ENCODE measurements at places on chromosomes 3 and 15.

DNA sequence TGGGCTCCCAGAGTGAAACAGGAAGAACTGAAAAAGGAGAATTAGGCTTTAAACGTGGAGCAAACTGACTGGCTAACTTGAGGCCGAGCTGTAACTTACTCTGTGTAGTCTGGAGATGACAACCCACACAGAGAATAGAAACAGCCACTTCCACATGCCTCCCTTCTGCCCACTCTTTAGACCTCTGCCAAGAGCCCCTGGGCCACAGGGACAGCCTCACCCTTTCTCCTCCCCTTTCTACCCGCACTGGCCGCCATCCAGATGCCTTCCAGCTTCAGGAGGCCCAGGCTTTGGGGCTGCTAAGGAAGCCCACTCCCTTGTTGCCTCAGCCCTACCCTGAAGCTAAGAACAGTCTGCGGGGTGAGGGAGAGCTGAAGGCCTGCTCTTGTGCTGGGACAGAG lies 6.8 kb downstream of the ARHGAP31 start:
- no peak for DNase-seq

DNA sequence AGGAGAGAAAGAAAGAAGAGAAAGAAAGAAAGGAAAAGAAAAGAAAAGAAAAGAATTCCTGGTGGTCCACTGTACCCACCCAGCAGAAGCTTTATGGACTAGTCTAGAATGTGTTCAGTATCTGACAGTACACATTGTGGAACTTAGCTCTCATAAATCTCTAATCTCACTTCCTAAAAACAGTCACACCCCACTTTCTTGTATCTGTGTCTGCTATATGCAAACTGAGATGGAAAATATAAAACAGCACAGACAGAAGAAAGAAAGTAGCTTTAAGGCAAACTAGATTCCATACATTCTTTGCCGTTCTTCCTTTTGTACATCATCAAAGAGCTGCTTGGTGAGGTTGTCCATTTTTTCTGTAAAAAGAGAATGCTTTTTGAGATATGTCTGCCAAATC lies 41.1 kb upstream of the GNB5 start:
- no peak for DNase-seq

- DNase-seq: peak; percentile 16
Observed at GRCh38 chr3:39255503-39256325, 24.1 kb downstream of the CX3CR1 start.

DNA sequence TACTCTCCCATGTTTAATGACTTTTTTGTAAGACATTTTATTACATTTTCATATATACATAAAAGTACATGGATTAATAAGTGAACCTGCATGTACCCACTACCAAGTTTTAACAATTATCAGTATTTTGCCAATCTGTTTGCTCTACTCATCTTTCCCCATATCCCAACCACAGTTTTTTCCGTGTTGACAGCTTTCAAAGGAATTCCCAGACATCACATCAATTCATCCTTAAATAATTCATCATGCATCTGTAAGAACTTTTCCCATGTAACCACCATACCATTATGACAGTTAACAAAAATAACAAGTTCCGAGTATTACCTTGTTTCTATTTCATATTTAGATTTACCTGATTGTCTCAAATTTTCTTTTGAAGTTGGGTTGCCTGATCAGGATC lies 436.7 kb downstream of the PDCD6IP start:
- DNase-seq: no peak

- no peak for DNase-seq
Observed at GRCh38 chr3:24829629-24830229, 335.1 kb upstream of the THRB start.

DNA sequence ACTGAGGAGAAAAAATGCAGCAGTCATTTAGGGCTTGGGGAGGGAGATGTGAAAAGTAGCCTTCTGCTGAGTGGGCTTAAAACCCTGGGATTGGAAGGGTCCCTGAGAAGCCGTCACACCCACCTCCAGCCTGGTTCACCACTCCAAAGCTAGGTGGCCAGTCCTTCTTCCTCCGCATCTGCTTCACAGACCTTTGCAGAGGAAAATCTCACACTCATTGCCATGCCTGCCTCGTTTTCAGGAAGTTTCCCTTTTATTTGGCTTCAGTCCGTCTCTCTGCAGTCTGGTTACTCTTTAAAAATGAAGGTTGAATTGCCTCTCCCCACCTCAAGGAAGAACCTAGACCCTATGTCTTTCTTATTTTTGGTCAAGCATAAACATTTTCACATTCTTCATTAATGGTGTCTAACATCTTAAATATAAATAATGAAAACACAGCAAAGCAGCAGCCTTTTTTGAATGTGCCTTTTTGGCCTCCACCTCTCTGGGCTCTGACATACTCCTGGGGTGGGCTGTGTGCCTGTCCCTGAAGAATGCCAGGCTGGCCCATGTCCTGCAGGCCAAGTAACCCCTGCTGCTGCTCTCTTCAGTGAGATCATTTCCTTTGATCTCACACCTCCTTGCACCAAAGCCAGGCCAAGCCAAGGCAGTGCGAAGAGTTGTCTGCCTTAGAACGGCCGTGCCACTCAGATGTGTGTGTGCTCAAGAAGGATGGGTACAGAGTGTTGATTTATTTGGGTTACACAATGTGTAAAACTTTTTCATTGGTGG lies 11.0 kb downstream of the MRAS start:
- no peak for DNase-seq

GRCh38 chr3:54633444-54634121 lies 294.3 kb downstream of the LRTM1 start:
- DNase-seq: no peak

- no peak for DNase-seq
Observed at GRCh38 chr3:177385831-177386301, 188.6 kb upstream of the TBL1XR1 start.

DNA sequence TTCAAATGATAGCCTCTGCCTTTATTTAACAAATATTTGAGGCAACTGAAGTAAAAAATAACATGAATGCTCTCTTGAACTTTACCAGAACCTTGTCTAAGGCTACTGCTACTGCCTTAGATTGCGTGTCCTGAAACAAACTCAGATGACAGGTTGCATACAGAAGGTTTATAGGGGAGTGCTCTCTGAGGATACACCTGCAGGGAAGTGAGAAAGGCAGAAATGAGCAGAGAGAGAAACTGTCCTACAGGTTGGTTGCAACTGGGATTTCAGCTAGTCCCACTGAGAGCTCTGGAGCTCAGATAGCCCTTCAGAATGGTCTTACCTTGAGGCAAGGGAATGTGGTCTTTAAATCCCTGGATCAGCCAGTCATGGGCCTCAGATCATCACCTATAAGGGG lies 165.5 kb downstream of the IL5RA start:
- DNase-seq: no peak

- no peak for DNase-seq
Observed at GRCh38 chr15:56291741-56292140, 48.1 kb upstream of the RFX7 start.

- no peak for DNase-seq
Observed at GRCh38 chr3:184183679-184184078, 2.3 kb upstream of the ABCF3 start.

- DNase-seq: no peak
Observed at GRCh38 chr15:89569090-89569745, 6.1 kb upstream of the TICRR start.

DNA sequence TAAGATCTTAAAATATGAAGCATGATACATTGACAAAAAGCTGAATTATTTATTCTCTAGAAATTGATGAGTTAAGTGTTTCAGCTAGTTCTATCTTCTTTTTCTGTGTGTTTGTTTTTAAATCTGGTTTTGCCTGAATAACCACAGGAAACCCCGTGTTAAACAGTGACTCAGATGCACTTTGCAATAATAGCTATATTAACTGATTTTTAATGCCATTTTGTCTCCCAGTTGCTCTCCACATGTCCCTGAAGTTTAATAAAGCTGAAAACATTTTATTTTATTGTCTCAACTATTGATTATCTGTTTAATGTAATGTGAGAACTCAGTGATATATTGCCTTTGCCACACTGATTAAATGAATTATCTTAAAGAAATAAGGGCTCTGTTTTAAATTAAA lies 42.8 kb upstream of the ROBO1 start:
- no peak for DNase-seq

DNA sequence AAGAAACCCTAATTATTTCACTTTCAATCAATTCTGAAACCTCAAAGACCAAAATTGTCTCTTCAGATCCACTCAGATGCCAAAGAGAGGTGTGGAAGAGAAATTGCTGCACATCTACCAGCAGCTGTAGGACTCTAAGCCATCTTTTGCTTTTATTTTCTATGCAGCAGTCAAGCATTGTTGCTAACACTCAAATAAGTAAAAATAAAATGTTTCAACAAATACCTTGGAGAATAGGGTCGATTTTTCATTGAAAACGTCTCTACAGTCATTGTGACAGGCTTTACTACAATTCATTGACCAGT lies 66.4 kb upstream of the CFAP20DC start:
- no peak for DNase-seq

- no peak for DNase-seq
Observed at GRCh38 chr3:150902988-150903387, 2.3 kb downstream of the MINDY4B start.

DNA sequence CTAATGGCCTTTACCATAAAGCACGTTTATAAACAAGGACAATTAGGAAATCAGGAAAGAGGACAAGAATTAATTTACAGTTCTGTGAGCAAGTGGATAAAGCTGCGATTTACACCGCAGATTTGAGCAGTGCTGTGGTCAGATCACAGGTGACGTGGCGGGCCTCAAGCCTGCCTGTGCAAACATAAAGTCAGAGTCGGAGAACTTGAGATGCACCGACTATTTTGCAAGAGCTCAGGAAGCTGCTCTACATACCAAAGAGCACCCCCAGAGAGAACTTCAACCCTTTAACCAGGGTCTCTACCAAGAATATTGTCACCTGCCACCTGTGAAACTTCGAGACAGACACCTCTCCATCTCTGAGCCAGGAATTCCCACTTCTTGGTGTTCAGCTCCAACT lies 35.7 kb downstream of the MECOM start:
- no peak for DNase-seq

- no peak for DNase-seq
Observed at GRCh38 chr3:85783291-85783690, 824.5 kb downstream of the CADM2 start.

DNA sequence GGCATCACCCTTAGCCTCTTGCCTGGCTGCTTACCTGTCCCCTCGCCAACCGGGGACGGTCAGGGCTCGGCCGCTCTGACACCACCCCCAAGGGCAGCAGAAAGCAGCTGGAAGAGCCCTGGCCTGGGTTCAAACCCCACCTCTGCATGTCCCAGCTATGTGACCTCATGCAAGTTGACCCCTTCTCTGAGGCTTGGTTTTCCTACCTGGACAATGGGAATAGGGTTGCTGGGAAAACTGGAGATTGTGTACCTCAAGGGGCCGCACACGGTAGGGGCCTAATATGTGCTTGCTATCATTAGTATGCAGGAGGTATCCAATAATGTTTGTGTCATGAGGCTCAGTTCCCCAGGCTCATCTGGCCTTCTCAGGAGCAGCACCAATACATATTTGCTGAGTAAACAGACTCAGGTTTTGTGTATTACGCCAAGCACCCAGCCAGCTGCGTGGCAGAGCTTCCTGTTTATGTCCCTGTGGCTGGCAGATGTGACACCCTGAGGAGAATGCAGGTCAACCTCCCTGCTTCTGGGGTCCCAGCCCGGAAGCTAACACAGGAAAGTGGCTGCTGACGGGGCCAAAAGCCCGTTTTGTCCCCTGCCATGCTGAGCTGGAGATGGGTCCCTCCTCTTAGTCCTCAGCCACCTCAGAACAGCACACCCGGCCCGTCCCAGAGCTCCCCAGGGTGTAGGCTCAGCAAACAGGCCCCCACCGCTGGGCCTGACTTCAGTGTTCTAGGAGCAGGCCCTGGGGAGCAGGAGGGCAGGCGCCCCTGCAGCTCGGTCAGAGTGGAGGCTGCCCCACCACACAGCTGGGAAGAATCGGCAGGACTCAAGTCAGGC lies 29.7 kb downstream of the PLXND1 start:
- DNase-seq: peak; percentile 61

- no peak for DNase-seq
Observed at GRCh38 chr15:65332391-65333147, 28.1 kb downstream of the RNU5B-1 start.

DNA sequence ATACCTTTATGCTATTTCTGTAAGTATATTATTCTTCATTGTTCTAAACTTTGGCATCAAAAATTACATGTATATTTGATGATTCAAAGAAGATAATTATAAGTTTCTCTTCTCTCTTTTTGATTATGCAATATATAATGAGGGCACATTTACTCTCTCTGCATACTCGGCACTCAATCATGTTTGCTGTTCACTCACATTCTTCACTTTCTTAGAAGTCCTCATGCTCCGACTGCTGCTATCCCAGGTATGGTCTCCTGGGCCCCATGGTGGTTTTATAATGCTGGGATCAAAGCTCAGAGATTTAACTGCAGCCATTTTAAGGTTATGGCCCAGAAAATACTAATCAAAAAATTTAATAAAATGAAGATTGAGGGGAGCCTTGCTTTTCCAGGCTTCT lies 529.7 kb upstream of the IL12A start:
- DNase-seq: no peak

- no peak for DNase-seq
Observed at GRCh38 chr3:69819282-69819681, 80.0 kb downstream of the MITF start.

GRCh38 chr3:134625462-134625861 lies 25.4 kb downstream of the KY start:
- DNase-seq: no peak

GRCh38 chr3:177162742-177163141 lies 34.5 kb downstream of the TBL1XR1 start:
- no peak for DNase-seq

GRCh38 chr3:170211668-170212067 lies 10.6 kb upstream of the PRKCI start:
- DNase-seq: no peak

GRCh38 chr3:4949659-4950058 lies 29.6 kb upstream of the BHLHE40 start:
- no peak for DNase-seq

GRCh38 chr3:197730200-197730599 lies 6.5 kb downstream of the RUBCN start:
- DNase-seq: no peak

DNA sequence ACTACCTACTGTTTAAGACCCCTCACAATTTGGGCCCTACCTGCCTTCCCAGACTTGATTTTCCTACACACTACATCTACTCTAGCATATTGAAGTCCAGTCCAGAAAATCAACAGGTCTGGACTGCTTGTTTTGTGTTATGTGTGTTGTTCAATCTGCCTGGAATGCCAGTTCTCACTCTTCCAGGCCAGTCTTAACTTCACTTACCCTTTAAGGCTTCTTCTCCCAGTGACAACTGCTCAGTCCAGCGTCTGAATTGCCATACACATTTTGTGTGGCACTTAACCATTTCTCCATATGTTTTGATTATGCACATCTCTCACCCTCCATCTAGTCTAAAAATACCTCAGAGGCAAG lies 1.1 kb downstream of the TICRR start:
- no peak for DNase-seq

GRCh38 chr3:105822171-105823123 lies 46.4 kb downstream of the CBLB start:
- no peak for DNase-seq

- peak; percentile 40 for DNase-seq
Observed at GRCh38 chr15:39084674-39085530, 496.0 kb upstream of the THBS1 start.

All from activated CD4-positive, alpha-beta T cell treated with anti-CD3 and anti-CD28 coated beads, Interleukin-10, Interleukin-2, amounts not matched to agents 100 ng/mL and 50 ng/mL, durations not matched to agents 16 hours and 8 hours (primary cell).